Kidney epithelial cell (primary cell): ENCODE measurements at places on chromosomes 7 and 10. TPM values are rescaled to one million over a fixed set of nuclear protein-coding genes. Genes with fewer than 3 reads are reported as not detected.

Gene UNC5B
- 26.9 and 27.5 TPM in 2 replicates for total RNA-seq

Gene SYT15
- total RNA-seq: 0.07 and 0.17 TPM in 2 replicates

Gene NPSR1
- total RNA-seq: not detected in 2 replicates

Gene INMT
- total RNA-seq: not detected in 2 replicates

Gene ARHGEF35
- total RNA-seq: 9.0 and 11.5 TPM in 2 replicates
